Small intestine (tissue), 16 donors: ENCODE measurements at places on chromosomes 4 and X.

DNA sequence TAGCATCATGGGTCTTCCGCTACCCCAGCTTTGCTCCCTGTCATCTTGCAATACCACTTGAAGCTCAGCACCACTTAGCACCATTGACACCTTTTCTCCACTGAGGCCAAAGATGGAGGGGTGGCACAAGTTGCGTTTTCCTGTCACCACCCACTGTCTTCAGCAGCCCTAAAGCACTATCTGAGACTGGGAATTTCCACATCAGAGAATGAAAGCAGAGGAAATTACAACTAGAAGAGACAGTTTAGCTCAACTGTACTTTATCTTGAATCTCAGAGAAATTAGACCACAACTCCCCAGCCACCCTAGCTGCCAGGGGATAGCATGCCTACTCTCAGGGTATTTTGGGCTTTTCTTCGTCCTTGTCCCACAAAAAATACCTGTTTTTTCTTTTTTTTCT is 111.0 kb downstream of the DDIT4L start:
- DNase-seq, result no peak

- DNase-seq, result peak; percentile 3
These were observed 71.3 kb downstream of the HTRA3 start for GRCh38 chr4:8340781-8341241.

- no peak for DNase-seq
These were observed 1017.2 kb downstream of the SH3BGRL start for GRCh38 chrX:82219129-82219528.

DNA sequence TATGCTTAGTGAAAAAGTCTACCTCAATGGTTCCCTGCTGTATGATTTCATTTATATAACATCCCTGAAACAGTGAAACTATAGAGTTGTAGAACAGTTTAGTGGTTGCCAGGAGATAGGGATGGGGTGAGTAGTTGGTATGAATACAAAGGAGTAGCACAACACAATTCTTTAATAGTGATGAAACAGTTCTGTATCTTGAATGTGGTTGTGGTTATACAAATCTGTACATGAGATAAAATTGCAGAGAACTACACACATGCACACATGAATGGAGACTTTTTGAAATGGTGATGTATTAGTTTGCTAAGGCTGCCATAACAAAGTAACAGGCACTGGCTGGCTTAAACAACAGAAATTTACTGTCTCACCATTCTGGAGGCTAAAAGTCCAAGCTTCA is 677.1 kb downstream of the ADGRL3 start:
- no peak for DNase-seq

- DNase-seq, result no peak
These were observed 21.8 kb upstream of the CTSO start for GRCh38 chr4:155975511-155975910.

- no peak for DNase-seq
These were observed 46.7 kb downstream of the HELQ start for GRCh38 chr4:83408908-83409307.

DNA sequence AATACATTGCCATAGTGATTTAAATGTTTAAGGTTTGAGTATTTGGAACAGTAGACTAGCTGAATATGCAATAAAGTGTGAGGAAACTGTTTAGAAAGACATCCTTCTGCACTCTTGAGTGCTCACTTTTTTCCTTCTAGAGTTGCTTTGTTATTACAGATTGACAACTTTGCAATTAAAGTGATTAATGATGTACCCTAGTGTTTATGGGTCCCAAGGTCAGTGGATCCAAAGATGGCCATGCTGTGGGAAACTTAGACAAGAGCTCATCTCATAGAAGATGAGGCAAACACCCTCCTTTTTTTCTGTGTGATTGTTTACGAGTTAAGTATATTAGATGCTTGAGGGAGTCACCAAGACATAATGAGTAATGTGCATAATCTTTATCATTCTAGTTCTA is 118.8 kb downstream of the PDLIM5 start:
- DNase-seq, result peak; percentile 40

GRCh38 chr4:80434238-80434637 is 98.7 kb downstream of the CFAP299 start:
- no peak for DNase-seq

DNA sequence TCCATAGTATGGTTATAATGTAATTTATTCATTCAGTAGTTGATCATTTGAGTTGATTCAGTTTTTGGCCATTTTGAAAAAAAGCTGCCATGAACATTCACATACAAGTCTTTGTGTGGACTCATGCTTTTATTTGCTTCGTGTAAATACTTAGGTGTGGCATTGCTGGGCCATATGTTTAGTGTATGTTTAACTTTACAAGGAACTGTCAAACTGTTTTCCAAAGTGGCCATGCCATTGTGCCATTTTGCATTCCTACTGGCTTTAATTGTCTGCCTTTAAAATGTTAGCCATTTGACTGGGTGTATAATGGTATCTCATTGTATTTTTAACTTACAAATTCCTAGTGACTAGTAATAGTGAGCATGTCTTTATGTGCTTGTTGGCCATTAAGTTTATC is 8.8 kb downstream of the MTM1 start:
- peak; percentile 25 for DNase-seq

DNA sequence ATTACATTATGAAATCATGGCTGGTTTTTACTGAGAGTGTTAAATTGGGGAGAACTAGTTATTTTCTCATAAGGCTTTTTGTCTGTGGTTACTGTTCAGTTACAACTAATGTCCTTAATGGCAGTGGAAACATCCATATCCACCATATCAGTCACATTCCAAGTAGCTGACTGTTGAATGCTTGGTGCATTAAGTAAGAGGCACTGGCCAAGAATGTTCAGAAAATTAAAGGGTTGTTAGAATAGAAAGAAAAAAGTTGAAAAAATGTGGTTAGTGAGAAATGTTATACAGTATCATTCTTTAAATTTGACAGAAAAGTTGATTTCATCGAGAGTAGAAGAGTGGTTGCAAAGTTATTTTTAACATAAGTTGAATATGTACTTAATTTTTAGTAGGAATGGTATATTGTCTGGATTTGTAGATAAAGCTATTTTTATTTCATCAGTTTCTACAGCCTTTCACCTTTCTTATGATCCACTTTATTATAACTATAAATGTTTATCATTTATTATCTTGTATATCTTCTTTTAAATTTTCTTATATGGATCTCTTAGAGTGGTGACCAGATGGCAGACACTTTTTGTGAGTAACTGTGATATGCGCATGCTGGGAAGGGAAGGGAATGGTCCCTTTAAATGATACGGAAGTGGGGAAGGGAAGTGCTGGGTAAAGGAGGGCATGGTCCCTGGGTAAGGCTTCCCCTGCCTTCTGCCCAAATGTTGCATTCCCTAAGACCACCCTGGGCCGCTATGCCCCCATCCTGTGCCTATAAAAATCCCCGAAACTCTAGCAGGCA is 2407.1 kb downstream of the ARAP2 start:
- no peak for DNase-seq

- DNase-seq, result no peak
These were observed 177.2 kb downstream of the TRIML1 start for GRCh38 chr4:188316391-188316790.

GRCh38 chrX:49919617-49920016 is 2.8 kb upstream of the CLCN5 start:
- DNase-seq, result peak; percentile 33

DNA sequence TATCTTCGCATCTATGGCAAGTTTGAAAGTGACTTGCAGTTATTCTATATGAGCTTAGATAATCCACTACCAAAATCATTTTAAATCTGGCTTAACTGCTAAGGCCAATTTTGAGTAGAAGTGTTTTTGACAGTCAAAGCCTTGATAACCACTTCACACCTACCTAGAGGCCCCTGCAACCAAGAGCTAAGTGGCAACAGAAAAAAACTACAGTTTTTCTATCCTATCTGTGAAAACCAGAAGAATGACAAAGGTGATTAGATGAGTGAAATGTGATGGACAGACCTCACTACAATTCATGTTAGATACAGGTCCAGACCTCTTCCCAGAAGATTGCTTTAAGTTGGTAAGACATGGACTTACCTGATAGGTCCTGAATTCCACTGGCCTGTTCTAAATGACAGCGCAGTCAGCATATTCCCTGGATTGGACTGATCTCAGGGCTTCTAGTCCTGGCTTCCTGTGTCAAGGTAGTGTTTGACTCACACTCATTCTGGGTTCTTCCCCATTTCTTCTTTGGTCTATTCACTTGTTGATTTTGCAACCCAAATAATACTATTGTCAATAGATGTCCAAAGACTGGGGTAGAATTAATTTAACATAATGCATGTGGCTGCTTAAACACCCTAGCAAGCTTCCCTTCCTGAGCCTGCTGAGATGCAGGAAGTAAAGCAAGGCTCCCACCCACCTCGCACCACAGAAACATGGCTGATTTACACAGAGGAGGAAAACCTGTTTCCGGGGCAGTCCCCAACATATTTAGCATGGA is 65.1 kb downstream of the PPP3CA start:
- no peak for DNase-seq

DNA sequence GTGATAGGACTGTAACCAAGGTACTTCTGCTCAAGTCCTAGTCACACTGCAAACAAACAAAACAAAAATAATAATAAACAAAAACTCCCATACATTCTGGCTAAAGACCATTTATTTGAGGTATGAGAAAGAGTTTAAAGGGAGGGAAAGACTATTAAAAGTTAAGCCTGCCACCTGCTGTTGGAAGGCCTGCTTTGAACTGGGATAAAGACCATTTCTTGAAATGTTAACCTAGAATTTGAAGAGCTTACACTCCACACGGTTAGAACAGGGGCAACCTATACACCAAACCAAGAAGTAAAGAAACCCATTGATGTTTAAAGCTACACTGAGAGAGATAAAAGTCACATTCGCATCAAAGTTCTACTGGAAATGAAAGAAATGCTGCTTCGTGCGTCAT is 548.7 kb upstream of the DIPK2B start:
- no peak for DNase-seq

DNA sequence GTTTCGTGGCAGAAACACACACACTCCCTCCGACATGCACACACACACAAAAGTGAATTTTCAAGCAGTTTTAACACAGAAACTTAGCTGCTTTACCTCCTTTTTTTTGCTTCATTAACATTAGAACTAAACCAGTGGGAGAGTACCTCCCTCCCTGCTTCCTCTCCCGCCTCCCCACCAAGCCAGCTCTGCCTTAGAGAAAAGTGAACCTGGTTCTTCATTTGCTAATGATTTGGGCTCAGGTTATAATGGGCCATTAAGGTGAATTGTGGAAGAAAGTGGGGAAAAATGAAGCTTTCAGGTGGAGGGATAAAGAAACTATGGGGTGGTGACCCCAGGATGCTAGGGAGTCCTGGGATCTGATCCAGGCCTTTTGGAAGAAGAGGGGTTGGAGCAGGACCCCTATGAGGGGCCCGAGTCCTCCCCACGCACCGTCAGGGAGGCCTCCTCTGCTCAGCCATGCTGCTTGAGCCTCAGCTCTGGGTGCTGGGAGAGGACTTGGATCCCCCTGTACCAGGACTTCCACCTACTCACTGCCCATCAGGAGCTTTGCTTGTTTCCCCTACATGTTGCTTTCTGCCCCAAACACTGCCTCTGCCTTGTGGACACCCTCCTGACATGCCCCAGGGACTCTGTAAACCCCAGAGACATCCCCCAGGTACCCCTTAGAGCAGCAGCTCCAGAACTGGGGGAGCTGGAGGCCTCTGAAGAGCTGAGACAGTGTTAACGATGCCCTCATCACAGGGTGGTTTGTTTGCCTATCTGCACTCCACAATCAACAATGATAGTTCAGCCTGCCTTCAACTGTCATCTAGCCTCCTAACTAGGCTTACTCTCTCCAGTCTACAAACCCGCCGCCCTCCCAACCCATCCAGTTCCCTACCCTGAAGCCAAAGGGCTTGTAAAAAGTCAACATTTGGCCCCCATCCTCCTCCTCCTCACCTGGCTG is 6.5 kb upstream of the JADE1 start:
- DNase-seq, result no peak

- DNase-seq, result peak; percentile 74
These were observed 6.6 kb upstream of the CXXC4 start for GRCh38 chr4:104501290-104501689.

DNA sequence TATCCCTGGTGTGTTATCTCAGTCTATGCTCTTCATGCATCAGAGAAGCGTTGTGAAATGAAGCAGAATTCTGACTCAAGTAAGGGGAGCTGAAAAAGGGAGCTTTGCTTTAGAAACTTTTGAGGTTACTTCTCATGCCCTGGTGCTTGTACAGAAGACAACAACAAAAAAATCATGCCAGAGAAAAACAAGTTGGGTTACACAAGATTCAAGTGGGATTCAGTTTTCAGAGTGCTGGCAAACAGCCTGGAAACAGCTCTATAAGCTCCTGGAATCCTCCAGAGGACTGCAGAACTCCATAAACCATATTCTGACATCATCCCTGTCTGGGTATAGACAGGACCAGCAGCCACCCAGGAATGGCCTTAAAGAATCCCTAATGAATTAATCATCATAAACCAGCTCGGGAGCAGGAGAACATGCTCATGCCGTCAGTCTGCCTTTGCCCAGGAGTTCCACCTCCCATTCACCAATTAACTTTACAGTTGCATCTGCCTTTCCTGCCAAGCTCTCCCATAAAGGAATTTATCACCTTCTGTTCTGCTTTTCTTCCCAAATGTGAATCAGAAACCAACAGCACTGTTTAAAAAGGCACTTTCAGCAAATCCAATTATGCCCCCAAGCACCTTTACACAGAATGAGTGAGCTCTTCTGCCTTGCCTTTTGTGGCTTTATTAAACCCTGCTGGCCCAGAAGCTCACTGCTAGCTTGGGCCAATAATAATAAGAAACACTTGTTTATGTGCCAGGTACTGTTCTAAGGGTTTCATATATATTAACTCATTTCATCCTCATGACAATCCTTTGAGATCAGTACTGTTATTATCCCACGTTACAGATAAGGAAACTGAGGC is 54.5 kb upstream of the FBXW7 start:
- no peak for DNase-seq

DNA sequence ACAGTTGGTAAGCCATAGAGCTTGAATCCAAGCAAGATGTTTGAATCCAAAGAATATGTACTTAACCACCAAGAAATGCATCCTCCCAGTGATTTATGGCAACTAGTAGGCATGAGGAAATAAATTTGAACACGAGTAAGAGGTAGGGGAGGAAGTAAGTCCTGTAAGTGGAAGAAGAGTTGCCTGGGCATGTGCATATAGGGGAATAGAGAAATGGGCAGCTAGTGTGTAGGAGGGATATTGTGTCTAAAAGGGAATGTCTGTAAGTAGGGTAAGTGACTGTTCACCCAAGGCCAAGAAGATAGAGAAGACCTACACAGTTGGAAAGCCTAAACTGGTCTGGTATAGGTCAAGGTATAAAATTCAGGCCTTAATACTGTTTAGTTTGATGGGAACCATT is 4.6 kb downstream of the SH3BGRL start:
- DNase-seq, result no peak

DNA sequence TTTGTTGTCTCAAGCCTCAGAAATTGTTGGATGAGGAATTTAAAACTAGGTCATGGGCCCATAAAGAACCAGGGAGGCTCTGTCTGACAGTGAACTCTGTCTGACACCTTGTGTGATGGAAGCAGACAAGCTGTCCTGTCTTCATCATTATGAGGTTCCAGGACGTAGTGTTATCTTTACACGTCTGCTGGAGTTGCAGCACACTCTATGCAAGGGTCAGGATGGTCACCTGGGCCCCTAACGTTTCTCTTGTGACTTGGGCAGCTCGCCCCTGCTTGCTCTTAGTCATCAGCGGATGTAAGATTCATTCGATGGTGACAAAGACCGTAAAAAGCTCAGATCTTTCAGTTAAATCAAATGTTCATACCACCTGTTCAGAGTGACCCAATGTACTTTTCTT is 92.0 kb upstream of the ADGRG2 start:
- DNase-seq, result no peak
